Caco-2 (cell line): ENCODE measurements at places on chromosomes 5 and 9.
A peak's percentile ranks its signal among the peaks of the same experiment; 100 is the strongest.

- DNase-seq: no peak
Observed at GRCh38 chr9:134935701-134936345, 18.1 kb upstream of the FCN1 start.

DNA sequence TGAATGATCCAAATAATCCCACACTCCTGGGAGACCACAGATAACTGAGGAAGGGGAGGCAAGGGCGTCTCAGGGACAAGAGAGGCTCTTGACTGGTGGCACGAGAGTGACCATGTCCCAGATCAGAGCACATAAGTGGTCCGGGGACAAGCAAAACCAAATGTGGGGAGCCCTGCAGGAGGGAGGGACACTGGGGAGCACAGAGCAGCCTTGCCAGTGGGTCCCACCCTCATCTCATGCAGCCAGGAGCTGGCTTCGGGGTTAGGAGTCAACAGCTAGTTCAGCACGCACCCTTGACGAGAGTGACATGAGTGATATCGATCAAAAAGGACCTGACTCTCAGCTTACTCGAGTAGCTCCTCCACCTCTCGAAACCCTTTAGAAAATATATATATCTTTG is 16.5 kb upstream of the UBE2QL1 start:
- DNase-seq: no peak

DNA sequence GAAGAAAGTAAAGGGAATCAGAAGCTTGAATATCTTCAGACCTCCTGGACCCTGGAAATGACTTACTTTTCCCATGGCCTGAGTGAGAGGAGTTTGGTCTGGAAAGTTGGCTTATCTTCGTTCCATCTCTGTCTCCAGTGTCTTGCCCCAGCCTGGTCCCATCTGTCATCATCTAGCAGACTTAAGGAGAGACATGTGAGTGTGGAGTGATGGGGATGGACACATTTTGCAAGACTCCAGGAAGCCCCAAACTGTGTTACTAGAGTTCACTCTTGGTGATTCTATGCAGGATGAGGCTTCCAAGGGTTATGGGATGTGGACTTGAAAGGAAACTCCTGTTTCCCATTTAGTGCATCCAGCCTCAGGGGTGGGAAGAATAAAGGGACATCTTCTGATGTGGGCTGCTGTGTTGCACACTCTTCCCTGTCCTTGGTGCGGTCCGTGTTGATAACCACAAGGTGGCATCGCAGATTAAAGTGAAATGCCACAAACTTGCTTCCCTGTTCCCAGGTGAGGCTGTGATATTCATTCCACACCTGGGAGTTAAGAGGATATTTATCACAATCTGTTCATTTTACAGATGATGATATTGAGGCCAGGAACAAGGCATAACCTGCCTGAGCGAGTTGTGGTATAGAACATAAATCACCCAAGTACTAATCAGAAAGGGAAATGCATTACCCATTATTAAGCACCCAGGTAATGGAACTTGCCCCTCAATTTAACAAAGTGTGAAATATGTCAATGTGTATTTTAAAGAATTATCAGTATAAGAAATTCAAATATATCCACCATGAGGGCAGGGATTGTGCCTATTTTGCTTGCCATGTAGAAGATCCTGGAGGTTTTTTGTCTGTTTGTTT is 269.9 kb upstream of the PAPPA start:
- peak; percentile 42 for DNase-seq

- no peak for DNase-seq
Observed at GRCh38 chr5:151562019-151562707, 29.0 kb downstream of the FAT2 start.

GRCh38 chr9:12698266-12698665 is 5.1 kb downstream of the TYRP1 start:
- no peak for DNase-seq

DNA sequence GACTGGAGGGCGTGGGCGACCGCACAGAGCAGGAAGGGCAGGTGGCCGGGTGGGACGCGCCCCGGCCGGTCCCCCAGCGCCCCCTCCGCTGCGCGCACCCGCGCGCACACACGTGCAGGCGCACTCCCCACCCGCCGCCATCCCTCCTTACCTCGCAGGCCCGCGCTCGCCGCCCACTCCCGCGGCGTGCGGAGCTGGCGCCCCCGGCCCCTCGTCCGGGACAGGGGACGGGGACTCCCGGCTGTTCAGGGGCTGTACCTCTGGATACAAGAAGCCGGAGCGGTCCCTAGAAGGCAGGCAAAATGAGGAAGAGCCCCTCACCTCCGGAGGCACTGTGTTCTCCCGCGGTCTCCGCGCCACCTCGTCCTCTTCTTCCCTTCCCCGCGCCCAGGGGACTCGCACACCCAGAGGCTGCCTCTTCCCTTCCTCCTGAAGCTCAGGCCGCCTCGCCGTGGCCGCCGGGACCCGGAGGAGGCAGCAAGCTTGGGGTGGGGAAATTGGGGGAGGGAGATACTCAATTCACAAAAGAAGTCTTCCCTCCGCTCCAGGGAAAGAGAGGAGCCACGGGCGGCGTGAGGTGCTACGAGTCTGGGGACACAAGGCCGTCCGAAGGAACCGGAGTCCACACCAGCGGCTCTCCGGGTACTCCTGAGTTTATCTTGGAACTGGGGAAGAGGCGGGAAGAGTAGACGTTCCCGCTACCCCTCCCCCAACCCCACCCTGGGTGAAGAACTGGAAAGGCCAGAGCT is 1.4 kb upstream of the GABRB2 start:
- no peak for DNase-seq

- peak; percentile 64 for DNase-seq
Observed at GRCh38 chr9:125240649-125240999, 519 bp downstream of the HSPA5 start.

- DNase-seq: no peak
Observed at GRCh38 chr5:151005187-151005949, 15.0 kb upstream of the GPX3 start.

DNA sequence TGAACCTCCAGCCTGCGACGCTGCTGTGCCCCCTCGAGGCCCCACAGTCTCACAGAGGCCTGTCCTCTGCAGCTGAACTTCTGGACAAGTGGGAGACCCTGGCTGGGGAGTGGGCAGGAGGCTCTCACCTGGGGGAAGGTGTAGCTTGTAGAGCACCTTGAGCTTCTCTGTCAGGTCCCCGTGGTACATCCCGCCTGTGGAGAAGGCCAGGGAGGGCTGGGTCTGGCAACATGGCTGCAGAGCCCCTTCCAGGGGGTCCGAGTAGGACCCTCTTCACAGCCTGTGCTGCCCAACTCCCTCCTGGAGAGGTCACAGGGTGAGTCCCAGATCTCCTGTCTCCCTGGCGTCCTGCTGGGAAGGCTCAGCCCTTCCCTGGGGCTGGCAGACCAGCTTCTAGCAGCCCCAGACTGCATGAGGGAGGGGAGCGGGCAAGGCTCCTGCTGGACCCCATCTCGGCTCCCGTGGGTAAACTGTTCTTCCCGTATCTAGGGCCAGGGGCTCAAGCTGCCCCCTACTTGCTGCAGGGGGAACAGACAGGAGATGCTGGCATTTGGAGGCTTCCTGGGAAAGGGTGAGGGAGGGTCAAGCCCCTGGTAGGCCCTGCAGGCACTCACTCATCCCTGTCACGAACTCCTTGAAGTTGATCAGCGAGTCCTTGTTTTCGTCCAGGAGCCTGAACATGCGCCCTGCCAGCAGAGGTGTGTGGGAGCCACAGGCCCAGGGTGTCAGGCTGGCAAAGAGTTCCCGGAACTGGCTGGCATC is 11.2 kb upstream of the MRNIP start:
- DNase-seq: no peak

DNA sequence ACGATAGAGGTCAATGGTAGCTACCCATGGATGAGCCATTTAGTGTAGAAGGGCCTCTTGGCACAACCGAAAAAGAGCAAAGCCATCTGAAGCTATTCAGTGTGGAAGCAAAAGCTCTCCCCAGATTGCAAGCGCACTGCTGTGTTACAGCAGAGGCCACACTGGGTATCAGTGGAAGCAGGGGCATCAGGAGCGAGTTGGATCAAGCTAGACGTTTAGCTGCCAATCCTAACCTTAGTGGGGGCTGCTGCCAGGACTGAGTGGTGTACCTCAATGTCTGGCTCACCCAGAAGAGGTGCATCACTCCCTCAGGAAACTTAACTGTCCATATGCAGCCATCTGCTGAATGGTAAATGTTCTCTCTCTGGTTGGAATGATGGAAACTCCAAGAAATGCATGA is 44.5 kb downstream of the RAPGEF1 start:
- no peak for DNase-seq

DNA sequence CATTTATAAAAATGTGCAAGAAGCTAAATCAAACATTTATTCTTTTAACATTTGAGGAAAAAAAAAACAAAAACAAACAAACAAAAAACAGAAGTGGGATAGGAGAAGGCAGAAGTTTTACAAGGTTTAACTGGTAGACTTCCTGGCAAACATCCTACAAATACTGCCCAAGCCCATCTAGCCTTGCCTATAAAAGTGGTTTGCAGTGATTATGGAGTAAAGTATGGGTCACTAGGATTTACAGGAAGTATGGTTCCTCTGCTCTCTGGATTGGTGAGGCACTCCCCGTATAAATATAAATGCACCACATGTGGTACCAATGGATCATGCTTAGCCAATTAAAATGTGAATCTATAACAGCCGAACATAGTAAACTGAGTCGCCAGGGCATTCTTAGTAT is 291.9 kb downstream of the EDIL3 start:
- no peak for DNase-seq

DNA sequence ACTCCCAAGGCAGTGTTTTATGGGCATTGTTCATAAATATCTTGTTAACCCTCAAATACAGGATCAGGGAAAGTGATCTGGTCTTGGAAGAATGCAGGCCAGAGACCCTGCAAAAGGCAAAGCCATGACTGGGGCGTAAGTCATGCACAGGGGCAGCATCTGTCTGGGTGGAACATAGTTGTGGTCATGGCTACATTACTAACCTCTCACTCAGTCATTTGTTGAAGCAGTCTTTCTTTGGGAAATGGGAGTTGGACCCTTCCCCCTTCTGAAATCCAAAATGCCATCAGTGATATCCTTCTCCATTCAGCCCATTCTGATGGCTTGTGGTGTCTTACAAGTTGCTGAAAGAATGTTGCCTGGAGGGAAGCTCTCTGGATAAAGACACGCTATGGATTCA is 68.1 kb downstream of the GDNF start:
- DNase-seq: no peak

GRCh38 chr5:167861129-167861927 is 430.1 kb upstream of the WWC1 start:
- peak; percentile 63 for DNase-seq
